NCI-H524 (cell line): ENCODE measurements at places on chromosomes 12 and 14.

GRCh38 chr14:100726550-100727085 lies at the start of gene DLK1:
Gene DLK1 (plus strand): TSS chr14:100726892. CDS start chr14:100727069, 177 bp downstream.
- no peak for DNase-seq

GRCh38 chr12:111964935-111965334 lies 48.0 kb downstream of the TMEM116 start:
- DNase-seq, result no peak

- DNase-seq, result peak; percentile 59
Measured at GRCh38 chr14:95362138-95362494, 42.4 kb upstream of the CLMN start.

GRCh38 chr14:75794615-75795038 lies 133.6 kb downstream of the TTLL5 start:
- no peak for DNase-seq

DNA sequence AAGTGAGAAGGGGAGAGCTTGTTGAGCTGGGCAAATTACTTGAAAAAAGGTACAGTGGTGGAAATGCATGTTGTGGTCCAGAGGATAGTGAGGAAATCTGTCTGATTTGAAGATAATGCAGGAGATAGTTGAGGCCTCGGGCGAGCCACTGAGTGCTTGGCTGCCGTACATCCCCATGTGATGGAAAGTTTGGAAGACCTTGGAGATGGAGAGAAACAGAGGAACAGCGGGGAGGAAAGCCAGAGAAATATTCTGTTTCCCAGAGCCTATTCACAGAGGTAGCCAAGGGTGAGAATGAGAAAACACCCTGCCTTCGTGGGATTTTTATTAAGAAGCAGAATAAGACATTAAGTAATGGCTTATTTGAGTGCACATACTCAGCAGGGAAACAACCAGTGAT lies 498.2 kb downstream of the BCL11B start:
- DNase-seq, result no peak

- DNase-seq, result no peak
Measured at GRCh38 chr12:110379631-110380030, 23.9 kb downstream of the ANAPC7 start.

DNA sequence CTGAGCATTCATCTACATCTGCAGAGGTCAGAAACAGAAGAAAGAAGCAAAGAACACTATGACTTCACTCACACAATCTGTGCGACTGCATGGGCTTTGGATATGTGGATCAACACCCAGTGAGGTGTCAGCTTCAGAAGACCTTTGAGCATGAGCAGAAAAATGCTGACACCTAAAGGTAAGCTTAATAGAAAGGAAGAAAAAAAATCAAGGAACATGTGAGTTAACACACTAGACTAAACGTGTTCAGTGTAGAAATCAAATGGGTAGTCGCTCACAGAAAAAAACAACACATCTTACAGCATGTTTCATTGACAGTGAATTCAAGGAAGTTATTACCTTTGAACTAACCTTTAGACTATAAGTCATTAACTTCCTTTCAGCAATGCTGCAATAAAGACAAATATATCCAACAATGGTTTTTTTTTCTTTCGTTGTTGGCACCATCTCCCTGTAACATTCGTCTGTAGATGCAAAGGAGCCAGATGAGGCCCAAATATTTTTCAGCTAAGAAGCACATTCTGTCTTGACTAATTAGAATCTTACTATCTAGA lies 30.9 kb downstream of the RTRAF start:
- no peak for DNase-seq

GRCh38 chr12:12107678-12108077 lies 36.9 kb downstream of the BCL2L14 start:
- DNase-seq, result no peak

DNA sequence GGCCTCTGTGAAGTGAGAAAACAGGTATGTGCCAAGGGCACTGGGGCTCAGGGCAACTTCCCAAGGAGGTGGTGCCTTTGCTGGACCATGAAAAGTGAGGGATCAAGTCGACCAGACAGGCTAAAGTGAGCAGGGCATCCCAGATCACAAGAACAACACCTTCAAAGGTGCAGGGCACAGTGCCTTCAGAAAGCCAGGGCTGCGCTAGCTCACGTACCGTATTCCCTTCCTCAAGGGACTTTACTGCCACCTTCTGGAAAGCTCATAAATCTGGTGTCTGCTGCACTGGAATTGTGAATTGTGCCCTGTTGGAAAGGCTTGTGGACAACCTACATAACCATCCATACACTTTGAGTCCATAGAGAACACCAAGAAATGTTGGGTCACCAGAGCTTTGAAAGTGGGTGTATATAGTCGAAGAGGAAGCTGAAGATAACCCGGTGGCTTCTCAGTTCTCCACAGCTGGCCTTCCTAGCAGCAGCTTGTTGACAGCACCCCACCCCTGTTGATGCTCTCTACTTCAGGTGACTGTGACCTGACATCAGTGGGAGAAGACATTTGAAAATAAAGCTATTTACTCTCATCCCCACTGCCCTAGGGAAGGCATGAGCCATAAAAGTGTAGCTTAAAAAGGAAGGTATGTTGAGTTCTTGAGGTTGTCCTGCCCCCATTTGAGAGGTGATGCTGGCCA lies 24.5 kb downstream of the FIGNL2 start:
- DNase-seq, result peak; percentile 84

- DNase-seq, result no peak
Measured at GRCh38 chr14:86003998-86004397, 474.1 kb downstream of the FLRT2 start.

GRCh38 chr12:128966203-128966810 lies 113.0 kb downstream of the GLT1D1 start:
- peak; percentile 13 for DNase-seq

DNA sequence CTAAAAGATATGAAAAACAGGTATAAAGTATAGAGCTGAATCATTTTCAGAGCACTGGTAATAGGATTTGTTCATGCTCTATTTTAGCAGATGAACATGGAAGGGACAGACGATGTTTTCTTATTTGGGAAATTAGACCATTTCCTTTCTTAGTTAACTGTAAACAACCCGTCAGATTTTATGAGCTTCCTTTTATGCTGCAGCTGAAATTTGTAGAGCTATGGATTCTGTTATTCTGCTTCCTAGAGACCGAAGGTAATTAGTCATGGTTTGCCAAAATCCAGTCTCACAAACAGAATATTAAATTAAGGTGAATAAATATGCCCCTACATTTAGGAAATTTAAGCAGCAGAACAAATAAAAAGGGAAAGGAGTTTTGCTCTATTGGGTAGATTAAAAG lies 180.2 kb upstream of the SYT1 start:
- DNase-seq, result no peak

- no peak for DNase-seq
Measured at GRCh38 chr12:13318231-13319015, 121.9 kb downstream of the EMP1 start.

GRCh38 chr12:116707751-116708150 lies 30.1 kb downstream of the SPRING1 start:
- no peak for DNase-seq

GRCh38 chr14:103628221-103628683 lies 759 bp upstream of the KLC1 start:
- DNase-seq, result no peak

DNA sequence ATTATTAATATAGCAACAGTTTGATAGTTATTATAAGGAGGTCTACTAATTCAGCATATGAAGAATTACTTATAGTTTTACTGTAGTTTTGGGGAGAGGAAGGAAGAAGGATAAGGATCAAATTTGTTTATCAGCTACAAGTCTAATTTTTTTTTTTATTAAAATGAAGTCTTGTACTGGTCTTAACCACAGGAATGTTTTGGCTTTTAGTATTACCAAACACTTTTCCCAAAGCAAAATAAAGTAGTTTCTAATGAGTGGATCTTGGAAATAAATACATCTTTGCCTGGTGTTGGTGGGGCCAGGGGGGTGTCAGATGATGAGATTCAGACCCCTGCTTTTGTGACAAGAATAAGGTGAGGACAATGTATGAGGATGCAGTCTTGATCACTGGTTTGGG lies 57.2 kb upstream of the ZDHHC17 start:
- no peak for DNase-seq

DNA sequence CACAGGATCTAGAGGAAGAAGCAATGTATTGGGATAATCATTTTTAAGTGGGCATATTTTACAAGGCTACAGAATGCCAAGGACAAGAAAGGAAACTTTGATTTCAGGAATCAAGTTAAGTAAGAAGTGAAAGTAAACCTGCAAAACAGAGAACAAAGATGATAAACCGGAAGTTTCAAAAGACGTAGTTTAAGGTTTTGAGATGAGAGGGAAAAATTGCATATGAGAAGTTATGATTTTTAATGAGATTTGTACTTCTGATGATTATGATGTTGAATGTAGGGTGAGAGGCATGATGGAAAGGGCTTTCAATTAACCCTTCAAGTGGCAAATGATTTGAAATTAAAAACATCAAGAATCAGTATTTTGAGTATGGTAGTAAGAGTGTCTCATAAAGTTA lies 134.9 kb downstream of the CAPZA3 start:
- no peak for DNase-seq

DNA sequence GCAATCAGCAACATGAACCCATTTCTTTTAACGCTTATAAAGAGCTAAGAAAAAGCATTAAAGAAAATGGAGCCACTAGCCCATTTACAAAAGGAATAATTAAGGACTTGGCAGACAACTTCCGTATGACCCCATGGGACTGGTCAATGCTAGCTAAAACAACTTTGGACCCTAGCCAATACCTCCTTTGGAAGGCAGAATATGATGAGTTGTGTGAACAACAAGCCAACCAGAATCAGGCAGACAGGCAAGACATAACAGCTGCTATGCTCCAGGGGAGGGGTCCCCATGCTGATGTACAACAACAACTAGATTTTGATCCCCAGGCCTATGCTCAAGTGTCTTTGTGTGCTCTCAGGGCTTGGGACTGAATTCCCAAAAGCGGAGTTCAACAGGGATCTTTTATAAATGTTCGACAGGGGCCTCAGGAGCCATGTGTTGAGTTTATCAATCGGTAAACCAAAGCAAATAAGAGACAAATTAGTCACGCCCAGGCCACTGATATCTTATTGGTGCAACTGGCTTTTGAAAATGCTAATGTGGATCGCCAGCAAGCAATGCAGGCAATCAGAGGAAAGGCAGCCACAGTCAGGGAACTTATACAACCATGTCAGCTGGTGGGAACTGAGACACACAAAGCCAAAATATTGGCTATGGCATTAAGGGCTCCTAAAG lies 254.4 kb upstream of the DIO2 start:
- DNase-seq, result peak; percentile 29

DNA sequence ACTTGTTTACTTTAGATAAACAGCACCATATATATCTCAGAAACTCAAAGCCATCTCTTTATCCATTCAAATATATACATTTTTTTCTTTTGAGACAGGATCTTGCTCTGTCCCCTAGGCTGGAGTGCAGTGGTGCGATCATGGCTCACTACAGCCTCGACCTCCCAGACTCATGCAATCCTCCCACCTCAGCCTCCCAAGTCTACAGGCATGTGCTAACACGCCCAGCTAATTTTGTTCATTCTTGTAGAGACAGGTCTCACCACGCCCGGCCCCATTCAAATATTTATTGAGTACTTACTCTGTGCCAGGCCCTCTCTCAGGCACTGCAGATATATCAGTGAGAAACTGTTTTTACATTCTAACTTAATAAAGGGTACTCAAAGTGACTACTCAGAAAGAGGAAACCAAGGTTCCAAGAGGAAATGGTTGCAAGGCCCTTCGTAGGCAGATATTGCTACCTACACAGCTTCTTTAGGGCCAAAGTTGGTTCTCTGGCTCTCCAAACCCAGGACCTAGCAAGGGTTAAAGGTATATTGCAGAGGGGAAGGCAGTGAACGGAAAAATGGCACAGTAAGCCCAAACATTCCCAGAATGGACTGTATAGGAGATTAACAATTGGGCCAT lies 2.9 kb downstream of the ATXN3 start:
- no peak for DNase-seq

DNA sequence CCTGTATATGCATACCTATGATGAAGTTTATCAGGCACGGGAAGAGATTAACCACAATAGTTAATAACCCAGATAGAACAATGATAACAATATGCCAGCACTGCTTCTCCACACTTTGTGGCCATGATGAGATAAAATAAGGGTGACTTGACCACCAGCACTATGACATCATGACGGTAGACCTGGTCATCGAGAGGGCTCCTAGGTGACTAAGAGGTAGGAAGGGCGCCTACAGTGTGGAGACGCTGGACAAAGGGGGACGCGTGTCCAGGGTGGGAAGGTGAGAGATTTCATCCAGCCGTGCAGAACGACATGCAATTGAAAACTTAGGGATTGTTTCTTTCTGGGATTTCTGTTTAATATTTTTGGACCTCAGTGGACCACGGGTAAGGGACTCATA lies 221.8 kb upstream of the RTL1 start:
- no peak for DNase-seq

DNA sequence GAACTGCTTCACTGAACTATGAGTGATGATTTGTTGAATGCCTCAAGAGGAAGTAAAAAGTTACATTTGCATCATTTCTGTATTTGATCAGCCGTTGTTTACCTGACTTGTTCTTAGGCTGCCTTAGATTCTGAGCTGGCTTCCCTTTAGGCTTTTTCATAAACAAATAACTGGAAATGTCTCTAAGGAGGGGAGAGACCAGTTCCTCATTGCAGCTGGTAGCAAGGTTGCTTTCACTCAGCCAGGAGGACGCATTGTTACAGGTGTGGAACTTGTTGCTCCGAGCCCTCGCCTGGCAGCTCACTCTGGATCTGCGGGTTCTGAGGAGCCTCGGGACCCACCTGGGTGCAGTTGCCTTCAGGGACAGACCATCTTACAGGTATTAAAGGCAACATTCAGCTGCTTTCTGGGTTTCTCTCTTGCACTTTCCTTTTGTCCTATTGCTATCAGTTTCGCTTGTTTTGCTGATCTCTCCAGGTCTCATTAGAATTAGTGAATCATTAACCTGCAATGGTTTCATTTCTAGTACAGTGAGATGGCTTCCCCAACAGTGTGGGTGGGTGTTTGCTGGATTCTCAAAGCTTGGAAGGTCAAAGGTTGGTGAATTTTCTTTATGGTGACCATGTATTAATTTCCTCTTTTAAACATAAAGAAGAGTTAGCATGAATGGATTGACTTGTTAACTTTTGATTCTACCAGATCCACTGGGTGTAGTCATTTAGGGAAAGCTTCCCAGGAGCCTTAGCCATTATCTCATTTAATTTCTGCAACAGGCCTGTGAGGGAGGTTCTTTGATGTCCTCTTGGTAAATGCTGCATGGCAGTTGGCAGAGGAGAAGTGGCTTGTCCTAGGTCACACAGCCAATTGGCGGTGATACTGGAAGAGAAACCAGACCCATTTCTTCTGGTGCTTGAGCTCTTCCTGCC lies at the start of gene PLEKHG7:
PLEKHG7 (plus strand) TSS at position 236 of the 926 bp plus-strand sequence. CDS start 3,643 bp downstream, outside the sequence.
- no peak for DNase-seq

DNA sequence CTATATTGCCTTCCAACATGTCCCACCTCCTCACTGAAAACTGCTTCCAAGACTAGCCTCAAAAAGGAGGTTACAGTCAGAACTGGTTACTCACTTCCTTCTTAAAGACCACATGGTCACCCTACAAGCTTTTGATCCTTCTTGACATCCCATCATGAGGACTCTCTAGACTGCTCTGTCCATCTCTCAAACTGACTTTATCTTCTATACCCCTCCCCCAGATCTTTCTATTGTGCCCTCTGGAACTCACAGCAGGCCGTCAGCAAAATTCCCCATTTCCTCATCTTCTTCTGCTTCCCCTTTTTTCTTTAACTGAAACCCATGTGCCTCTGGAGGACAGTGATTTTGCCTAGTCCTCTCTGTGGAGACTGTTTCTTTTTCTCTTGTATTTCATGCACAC lies 18.1 kb upstream of the IGF1 start:
- DNase-seq, result no peak

- no peak for DNase-seq
Measured at GRCh38 chr12:51371295-51371953, 19.8 kb downstream of the GALNT6 start.
